ENCODE measurements at places on chromosomes 5 and 9.

- no peak for DNase-seq
Observed at GRCh38 chr9:130946766-130947617, 7.9 kb upstream of the FIBCD1 start.

DNA sequence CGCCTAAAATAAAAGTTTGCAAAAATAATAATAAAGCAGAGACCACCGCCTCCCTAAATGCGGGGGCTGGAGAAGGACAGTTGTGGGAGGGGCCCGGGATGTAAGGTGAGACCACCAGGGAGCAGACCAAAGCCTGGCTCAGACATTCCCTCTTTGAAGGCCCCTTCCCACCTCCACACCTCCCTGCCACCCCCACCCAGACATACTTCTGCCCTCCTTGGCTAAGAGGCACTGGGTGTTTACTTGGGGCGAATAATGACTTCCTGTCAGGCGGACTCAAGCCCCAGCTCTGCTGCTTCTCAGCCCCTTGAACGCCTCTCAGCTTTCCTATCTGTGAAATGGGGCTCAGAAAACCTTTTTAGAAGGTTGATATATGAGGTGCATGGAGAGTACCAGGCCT, 58.8 kb upstream of the GGTA1 start:
- DNase-seq: no peak

GRCh38 chr5:150211156-150212030, 21.5 kb downstream of the SLC6A7 start:
- no peak for DNase-seq

DNA sequence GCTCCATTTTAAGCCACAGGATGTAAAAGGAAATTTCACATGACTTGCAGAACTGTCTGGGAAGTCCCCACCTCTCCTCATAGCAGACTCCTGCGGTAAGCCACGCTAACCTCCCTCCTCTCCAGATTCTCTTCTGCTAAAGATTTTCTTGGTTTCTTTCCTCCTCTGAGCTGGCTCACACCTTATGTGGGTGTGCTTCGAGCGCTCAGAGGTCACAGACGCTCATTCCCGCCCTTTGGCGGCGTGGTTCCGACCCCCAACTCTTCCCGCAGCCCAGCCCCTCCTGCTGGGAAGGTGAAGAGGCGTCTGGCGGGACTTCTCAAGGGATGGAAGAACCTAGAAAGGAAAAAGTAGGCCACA, 32.9 kb upstream of the CDK20 start:
- DNase-seq: peak; percentile 43

DNA sequence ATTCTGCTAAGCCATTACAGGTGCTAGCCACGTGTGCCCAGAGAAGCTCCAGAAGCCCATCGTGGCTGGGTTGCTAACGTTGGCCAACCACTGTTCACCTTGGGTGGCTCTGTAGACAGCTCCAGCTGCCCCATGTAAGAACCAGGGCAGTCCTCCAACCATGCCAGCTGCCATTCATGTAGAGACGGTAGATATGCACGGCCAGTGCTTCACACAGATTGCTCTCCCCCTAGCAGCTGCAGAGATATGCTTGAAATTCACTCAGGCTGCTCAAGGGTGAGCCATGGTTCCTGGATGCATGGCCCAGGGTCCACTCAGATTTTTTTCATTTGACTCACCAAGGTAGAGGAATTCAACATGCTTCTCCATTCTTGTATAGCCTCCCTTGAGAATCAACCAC, 31.0 kb downstream of the GADD45G start:
- no peak for DNase-seq

DNA sequence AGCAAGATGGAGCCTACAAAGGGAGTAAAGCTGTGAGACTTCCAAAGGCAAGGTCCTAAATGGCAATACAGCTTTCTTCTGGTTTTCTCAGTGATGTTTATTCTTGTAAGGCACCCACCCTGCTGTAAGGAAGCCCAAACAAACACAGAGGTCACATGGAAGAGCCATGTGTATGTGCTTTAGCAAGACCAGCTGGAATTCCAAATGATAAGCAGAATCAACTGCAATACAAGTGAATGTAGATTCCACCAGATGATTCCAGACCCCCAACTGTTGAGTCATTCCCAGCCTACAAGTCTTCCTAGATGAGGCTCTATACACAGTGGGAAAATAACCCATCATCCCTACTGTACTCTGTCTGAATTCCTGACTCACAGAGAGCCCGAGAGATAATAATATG, 122.8 kb downstream of the DEPDC1B start:
- no peak for DNase-seq

- DNase-seq: no peak
Observed at GRCh38 chr5:168878135-168878745, 299.1 kb upstream of the PANK3 start.

DNA sequence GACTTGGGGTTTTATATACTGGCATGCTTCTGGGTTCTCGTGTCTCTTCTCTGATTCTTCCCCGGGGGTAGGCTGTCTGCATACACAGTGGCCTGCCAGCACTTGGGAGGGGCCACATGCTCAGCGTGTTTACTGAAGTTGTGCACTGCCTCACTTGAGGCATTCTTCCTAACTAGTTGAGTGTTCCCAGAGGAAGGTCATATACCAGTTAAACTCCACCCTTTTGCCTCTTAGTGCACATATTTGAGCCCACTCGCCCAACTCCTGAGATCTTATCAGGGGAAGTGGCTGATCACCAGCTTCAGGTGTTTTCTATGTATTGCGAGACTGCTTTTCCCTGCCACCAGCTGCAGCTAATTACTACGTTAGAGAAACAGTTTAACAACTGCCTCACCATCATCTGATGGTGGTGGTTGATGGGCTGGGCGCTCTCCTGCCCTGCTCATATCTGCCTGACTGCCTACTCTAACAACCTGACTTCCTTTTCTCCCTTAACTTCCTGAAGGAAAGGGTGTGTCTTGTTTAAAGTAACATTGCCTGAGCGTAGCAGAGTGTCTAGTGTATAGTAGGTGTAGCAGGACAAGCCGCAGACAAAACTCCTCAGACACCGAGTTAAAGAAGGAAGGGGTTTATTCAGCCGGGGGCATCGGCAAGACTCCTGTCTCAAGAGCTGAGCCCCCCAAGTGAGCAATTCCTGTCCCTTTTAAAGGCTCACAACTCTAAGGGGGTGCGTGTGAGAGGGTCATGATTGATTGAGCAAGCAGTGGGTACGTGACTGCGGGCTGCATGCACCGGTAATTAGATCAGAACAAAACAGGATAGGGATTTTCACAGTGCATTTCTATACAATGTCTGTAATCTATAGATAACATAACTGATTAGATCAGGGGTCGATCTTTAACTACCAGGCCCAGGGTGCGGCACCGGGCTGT, 60.1 kb upstream of the CLINT1 start:
- DNase-seq: no peak

GRCh38 chr5:35194635-35195471, 35.4 kb downstream of the PRLR start:
- DNase-seq: no peak

- no peak for DNase-seq
Observed at GRCh38 chr9:91532325-91532724, 108.7 kb upstream of the NFIL3 start.

GRCh38 chr9:113488071-113488470, 24.5 kb downstream of the RGS3 start:
- no peak for DNase-seq

DNA sequence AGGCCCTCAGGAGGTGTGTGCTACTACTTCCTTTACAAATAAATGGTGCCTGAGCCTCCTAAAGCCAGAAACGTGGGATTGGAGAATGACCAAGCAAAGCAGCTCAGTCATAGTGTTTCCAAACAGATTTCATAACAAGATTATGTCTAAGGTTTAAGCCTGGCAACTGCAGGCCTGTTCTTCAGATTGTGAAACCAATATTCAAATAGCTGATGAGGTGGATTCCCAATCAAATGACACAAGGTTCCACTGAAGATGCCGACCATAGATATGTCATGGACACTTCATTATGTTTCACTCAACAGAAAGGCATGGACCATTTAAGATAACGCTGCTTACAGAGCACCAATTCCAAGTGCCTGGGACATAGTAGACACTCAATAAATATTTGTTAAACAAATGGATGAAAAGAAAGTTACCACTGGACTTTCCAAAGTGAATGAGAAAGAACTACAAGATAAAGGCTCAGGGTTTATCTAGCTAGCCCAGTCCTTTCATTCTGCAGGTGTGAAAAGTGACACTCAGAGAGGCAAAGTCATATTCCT, 189.5 kb downstream of the ACTL7B start:
- DNase-seq: no peak

DNA sequence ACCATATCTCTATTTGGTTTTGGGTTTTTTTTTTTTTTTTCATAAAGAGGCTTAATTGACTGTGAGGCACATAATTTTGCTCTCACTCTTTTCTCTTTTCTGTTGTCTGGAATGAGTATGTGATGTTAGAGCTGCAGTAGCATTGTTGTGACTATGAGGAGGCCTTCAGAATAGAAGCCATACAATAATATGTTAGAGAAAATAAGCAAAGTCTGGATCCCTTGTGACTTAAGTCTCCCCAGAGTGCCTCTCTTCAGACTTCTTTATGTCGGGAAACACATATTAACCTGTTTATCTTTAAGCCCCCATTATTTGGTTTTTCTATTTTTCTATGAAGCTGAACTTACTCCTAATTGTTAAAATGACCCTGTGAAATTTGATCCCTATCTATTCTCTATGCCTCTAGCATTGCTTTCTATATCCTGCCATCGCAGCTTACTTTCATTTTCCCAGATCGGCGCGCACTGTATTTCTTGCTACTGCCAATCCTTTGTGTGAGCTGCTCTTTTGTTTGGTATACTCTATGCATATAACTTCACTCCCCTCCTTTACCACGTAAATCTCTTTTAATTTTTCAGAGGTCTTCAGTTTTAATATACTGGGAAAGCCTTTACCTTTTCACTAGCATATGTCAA, 372.5 kb upstream of the KCNN2 start:
- DNase-seq: no peak

GRCh38 chr5:10673017-10673389, 88.0 kb downstream of the DAP start:
- DNase-seq: no peak

- DNase-seq: no peak
Observed at GRCh38 chr5:72179816-72180440, 72.7 kb downstream of the MAP1B start.

GRCh38 chr5:149133795-149134777, 7.2 kb upstream of the ABLIM3 start:
- no peak for DNase-seq

Measured in stimulated activated CD4-positive, alpha-beta T cell treated with anti-CD3 and anti-CD28 coated beads, Interleukin-4, amount 100 ng/mL, for 1 hour (primary cell).